ENCODE measurements at places on chromosomes 1 and 21.
A peak's percentile ranks its signal among the peaks of the same experiment; 100 is the strongest.

- peak; percentile 88 for ATAC-seq
Observed at GRCh38 chr1:111507411-111508201, 4.2 kb upstream of the ADORA3 start.

DNA sequence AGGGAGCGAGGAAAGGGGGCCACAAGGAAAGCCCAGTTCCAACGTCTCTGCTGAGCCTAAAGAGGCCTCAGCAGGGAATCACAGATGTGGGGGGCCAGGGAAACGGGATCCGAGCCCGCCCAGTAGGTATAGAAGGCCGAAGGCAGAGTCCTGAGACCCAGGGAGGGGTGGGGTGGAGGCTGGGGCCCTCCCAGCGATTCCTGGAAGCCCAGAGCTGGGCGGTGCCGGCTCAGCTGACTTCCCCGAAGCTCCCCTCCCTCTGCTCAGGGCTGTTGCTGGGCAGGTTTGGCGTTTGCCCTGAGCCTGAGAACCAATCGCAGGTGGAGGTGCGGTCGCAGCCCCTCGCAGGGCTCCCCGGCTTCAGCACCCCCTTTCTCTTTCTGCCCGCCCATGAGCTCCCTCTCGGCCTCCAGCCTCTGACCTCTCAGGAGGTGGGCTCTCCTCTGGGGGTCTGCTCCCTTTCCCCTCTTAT is 12.8 kb downstream of the ADAMTSL4 start:
- ATAC-seq: peak; percentile 76

- no peak for ATAC-seq
Observed at GRCh38 chr1:30120245-30121000, 603.0 kb downstream of the MATN1 start.

DNA sequence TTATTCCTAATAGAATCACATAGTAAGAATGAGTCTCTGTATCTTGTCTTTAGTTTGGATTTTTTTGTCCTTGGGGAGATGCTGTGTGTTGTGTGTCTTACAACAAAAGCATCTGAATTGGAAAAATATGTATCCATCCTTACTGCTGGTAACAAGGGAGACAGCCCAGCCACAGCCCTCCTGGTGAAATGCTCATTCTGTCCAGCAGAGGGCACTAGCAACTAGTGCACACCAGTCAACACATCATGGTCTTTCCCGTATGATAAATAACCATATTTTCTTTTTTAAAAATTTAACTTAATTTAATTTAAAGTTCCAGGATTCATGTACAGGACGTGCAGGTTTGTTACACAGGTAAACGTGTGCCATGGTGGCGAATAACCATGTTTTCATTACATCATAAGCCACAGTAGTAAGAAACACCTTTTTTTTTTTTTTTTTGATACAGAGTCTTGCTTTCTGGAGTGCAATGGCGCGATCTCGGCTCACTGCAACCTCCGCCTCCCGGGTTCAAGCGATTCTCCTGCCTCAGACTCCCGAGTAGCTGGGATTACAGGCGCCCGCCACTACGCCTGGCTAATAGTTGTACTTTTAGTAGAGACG is 245.1 kb downstream of the PTBP2 start:
- peak; percentile 56 for ATAC-seq

GRCh38 chr1:214354440-214355148 is 73.6 kb downstream of the SMYD2 start:
- ATAC-seq: no peak

DNA sequence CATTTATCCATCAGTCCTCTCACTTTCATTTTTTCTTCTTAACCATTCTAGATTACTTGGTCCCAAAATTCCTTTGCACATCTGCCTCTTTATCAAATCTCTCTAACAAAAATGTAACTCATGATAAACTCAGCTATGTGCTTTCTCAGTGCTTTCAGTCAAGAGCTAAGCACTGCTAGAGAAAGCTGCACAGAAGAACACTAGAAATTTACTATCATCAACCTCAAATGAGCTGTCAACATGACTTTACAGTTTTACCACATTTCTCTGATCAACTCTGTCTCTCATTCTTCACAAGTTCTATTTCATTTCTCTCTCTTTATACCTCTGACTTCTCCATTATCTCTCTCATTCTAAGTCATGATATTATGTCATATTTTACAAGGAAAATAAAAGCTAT is 54.2 kb upstream of the PRKACB start:
- ATAC-seq: no peak

DNA sequence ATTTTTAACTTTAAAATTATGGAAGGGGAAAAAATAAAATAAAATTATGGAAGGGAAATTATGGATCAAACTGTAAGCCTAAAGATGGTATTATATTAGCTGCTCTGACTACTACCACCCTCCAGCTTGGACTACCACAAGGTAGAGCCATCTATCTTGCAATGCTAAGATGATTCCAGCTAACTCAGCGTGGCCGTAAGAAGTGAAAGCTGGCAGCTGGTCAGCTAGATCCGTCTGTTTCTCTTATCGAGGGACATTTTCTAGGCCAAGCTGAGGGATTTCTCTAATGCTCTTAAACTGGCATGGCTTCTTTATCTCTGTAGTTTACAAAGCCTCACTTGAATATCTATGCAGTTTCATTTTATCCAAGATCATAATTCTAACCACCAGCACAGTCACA is 31.5 kb downstream of the LYST start:
- ATAC-seq: no peak

- ATAC-seq: no peak
Observed at GRCh38 chr1:2141025-2141424, 53.5 kb downstream of the FAAP20 start.

GRCh38 chr1:67355745-67356424 is 48.2 kb downstream of the IL12RB2 start:
- ATAC-seq: no peak

DNA sequence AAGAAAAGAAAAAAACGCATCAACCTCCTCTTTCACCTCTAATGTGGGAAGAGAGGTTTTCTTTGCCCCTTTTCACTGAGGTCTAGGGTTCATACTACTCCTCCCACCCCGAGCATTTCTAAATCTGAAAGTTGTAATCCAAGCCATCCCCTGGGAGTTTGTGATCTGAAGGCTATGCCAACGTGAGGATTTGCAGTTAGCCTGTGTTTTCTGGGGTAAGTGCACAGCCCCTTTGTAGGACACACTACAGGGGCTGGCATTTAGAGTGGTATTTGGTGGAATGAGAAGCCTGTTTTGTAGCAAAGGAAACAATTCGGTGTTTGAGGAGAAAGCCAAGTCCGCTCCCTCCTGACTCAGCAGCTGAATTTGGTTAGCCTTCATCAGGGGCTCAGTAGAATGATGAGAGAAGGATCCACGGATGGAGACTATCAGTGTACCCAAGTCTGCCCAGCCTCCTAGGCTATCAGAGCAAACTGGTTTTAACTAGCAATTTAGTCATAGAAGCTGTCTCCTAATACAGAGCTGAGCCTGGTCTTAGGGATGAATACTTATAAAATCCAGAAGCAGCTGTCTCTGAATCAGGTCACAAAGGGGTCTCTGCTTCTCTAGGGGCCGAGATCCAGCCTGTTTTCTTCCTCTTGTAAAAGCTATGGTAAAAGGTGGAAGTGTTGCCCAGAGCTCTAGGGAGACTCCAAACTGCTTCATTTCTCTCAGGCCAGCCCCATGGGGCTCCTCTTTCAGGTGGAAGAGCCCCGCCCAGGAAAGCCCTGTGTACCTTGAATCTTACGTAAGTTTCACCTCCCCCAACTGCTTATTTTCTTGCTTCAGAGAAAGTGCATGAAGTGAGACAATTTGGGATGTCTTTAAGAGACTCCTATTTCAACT is 2.1 kb downstream of the PCP4L1 start:
- ATAC-seq: no peak

- ATAC-seq: no peak
Observed at GRCh38 chr21:44258056-44258725, 3.5 kb downstream of the DNMT3L start.

- ATAC-seq: peak; percentile 84
Observed at GRCh38 chr1:221794079-221794670, 52.3 kb upstream of the DUSP10 start.

GRCh38 chr1:240099329-240099728 is 7.6 kb downstream of the FMN2 start:
- ATAC-seq: no peak

- ATAC-seq: no peak
Observed at GRCh38 chr1:236850077-236850979, 55.2 kb downstream of the MTR start.

DNA sequence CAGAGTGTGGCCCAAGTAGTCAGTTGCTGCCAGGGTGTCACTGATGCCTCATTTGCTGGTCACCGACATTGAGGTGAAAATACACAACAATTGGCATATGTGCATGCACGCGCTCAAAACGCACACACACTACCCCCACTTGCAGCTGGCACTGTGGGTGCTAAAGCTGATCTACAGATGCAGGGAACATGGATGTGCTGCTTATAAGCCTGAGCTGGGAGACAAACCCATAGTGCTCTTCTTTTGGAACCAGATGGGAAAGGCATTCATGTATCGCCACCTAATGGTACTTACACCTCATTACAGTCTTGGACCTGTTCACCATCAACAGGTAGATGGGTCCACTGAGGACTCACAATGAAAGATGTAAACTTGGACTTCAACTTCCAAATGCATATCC is 70.3 kb upstream of the CAMK1G start:
- ATAC-seq: no peak

DNA sequence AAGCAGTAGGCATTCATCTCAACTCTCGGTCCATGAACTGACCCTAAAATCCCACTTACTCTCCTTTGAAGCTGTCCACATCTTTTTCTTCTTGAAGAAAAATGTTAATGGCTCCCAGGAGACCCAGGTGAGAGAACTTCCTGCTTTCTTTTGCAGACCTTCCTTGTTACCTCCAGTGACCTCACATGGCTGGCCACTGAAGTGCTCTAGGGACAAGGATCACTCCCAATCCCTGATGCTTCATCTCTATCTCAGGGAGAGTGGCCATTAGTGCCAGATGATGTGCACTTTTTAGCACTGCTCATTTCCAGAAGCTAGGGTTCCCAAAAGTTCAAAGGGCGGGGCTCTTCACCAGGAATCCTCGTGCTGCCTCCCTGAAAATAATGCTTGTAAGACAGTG is 16.2 kb downstream of the PLXNA2 start:
- ATAC-seq: no peak

GRCh38 chr1:12548973-12549459 is 69.0 kb downstream of the DHRS3 start:
- no peak for ATAC-seq

DNA sequence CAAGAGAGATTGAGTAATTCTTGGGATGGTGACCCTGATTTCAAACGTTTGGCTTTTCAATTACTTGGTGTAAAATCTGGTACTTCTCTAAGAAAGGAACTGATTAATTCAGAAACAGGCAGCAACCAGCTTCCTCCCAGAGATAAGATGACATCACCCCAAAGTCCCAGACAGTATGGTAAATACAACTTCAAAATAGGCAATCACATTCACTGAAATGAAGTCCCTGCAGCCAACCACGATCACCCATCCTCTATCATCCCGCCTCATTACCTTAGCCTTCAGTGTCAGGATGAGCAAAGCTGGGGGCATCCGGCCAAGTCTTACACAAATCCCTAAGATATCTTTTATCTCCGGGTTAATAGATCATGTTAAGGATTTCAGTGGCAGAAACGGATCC is 26.4 kb upstream of the RUNX1 start:
- ATAC-seq: no peak

DNA sequence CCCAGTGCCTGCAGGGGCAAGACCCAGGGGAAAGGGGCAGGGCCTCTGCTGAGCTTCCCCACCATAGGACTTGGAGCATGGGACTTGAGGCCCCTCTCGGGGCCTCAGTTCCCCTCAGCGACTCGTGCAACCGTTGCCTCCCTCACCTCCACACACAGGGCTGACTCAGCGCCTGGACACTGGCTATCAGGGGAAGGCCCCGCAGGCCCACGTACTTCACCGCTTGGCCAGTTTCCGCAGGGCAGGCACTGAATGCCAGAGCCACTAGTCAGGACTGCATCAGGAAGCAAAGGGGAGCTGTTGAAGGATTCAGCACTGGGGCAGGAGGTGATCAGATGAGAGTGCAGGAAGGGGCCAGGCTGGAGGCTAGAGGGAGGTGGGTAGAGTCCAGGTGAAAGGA is 15.5 kb upstream of the FAM131C start:
- no peak for ATAC-seq

DNA sequence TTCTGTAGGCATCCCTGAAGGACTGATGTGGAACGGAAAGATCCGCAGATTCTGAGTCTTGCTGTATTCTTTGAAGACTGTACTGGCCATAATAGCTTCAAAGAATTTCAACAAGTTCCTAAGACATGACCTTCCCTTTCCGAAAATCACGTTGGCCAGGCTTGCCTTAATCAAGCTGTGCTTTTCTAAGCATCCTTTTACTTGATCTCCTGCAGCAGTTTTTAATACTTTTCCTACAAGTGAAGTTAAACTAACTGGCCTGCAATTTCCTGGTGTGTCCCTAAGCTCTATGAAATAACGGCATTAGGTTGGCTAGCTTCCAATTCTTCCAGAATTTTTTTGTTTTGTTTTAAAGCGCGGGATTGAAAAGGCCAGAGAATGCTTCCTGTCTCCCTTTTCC is 40.3 kb downstream of the SPAG17 start:
- ATAC-seq: no peak

DNA sequence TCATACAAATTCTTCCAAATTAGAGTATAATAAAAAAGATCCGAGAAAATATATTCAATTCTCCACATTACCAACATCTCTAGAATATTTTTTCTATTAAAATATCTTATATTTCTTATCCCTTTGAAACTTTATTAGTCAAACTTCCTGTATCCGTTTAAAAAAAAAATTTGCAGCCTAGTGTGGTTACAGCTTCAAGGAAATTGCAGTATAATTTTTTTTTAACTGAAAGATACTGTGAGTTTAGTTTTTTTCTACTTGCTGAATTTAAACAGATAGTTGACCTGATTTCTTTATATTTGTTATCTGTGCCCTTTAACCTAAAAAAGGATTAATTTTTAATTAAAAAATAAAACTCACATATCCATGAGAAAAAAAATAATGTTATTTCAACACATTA is 1.5 kb downstream of the RGS18 start:
- ATAC-seq: no peak

GRCh38 chr21:36347962-36348328 is 27.9 kb downstream of the MORC3 start:
- ATAC-seq: no peak

DNA sequence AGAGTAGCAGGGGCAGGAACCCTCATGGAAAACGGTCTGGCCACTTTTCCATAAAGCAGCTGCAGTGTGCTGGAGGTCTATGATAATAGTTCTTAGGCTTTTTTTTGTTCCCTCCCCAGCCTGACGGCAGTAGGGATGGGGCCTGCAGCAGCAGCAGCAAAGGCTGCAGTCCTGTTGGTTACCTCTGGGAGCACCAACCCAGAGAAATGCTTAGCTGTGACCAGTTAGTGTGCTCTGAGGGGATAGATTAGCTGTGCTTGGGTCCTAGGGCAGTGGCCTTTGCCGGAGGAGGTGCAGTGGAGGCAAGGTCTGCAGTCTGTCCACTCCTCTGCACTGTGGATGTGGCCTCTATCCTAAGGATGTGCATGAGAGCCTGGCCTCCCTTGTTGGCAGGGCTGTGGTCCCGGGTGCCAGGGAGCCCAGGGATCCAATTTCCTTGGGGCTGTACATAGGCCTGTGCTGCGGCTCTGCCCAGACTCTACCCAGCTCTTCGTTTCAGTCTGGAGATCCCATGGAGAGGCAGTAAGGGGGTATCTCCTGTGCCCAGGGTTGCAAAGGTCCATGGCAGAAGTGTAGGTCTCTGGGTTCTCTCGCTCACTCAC is 322.7 kb downstream of the PTBP2 start:
- ATAC-seq: peak; percentile 39
